ENCODE measurements at places on chromosomes 3 and 15.

DNA sequence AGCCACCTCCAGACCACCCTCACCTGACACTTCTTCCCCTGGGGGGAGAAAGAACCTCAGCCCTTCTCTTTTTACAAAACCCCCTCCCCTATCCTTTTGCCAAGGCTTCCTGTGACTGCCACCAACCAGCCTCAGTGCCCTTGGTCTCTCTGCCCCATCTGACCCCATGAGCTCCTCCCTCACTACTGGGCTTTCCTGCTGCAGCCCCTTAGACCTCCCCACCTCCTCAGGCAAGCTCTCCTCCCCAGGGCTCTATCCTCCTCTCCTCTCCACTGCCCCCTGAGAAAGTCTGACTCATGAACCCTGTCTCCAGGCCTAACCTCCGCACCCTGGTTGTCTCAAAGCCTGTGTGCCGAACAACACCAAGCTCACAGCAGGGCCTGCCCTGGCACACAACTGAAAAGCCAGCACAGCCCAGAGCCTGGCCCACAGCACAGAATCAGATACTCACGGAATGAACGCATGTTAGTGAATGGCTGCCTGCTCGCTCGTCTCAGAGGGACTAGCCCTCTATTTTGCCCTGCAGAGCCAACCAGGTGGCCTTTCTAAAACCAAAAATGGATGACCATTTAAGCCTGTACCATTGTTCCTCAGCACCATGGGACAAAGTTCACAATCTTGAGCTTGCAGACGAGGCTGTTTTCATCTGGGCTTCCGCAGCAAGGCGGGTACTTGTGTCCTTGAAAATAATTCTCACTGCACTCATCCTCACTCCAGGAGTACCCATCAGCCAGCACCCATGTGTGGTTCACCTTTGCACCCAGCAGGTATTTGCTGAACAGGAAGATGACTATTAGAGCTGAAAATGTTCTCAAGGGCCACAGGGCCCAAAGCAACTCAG lies 1.7 kb downstream of the CHDH start:
- H3K36me3 ChIP-seq: peaks cover 5% of the 10 kb centered on the region
- peak overlapping the region; percentile 63 for H3K27ac ChIP-seq
- DNase-seq: no peak
- H3K4me3 ChIP-seq: peak overlapping the region; percentile 70
- peaks cover 60% of the 10 kb centered on the region for H3K27me3 ChIP-seq

DNA sequence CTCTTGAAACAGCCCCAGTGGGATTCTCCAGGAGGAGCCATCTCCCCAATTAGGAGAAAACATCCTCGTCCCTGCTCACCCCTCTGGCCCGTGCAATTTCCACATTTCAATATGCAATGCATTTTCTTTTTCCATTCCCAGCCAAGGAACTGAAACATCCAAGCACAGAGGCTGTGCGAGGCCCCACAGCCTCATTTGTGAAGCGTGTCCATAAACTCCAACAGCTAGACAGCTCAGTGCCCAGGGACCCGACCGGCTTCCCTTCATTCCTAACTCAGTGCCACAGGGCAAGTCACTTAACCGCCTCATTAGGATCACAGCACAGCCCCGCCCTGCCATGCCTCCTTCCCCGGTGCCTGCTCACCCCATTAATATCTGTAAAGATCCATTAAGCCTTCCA lies 204.2 kb upstream of the IGF1R start:
- no peaks in the 10 kb centered on the region for H3K36me3 ChIP-seq
- H3K4me1 ChIP-seq: no peaks in the 10 kb centered on the region
- peaks cover 45% of the 10 kb centered on the region for H3K27me3 ChIP-seq
- no peak overlapping the region for H3K27ac ChIP-seq

DNA sequence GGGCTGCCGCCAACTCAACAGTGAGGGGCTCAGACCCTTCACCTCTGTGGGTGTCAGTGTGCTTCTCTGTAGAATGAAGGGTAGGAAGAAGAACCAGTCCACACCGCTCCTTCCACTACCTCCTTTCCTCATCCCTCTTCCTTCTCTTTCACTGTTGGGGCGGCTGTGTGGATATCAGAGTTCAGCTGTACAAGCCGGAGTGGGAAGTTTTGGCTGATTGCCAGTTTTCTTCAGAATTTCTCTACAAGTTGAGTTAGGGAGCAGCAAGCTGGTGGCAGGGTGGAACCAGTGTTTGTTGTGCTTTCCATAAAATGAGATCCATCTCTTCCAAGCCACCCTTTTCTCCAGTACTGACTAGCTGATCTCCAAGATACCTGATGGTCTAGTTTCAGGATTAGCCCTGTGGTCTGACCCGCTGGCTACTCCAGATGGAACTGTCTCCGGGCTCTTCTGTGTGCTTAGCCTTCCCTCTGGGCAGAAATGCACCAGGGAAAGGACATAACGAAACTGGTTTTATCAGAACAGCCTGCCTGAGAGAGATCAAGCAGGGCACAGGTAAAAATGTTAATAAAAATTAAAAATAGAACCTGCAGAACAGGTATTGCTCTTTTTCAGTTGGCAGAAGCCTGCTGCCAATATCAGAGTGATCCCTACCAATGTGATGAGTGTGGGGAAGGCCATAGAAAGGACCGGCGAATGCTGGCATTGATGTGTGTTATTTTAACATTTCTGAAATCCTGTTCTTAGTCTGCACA lies 169.9 kb upstream of the TSC22D2 start:
- no peaks in the 10 kb centered on the region for H3K36me3 ChIP-seq
- H3K4me3 ChIP-seq: no peak overlapping the region
- H3K27ac ChIP-seq: no peak overlapping the region
- DNase-seq: no peak
- H3K27me3 ChIP-seq: peaks cover 11% of the 10 kb centered on the region

GRCh38 chr3:162670181-162670580 lies 1173.6 kb downstream of the OTOL1 start:
- no peak overlapping the region for H3K4me3 ChIP-seq
- H3K4me1 ChIP-seq: no peaks in the 10 kb centered on the region
- no peaks in the 10 kb centered on the region for H3K27me3 ChIP-seq
- no peaks in the 10 kb centered on the region for H3K36me3 ChIP-seq

DNA sequence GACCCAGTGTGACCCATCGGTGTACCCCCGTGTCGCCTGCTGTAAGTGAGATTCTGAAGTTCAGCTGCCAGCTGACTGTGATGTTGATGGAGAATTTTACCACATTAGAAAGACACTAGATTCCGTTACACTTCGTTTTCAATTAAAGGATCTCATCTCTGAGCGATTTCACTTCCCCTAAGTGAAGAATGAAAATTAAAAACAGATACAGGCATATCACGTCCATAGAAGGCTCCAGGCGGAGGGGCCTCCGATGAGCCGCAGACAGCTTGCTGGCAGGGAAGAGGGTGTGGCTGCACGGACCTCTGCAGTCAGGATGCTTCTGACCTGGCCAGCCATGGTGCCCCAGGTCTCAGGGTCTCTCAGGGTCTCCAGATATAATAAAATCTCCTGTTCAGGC lies 6.6 kb upstream of the CPN2 start:
- peaks cover 2% of the 10 kb centered on the region for H3K36me3 ChIP-seq
- H3K4me3 ChIP-seq: no peak overlapping the region
- H3K27ac ChIP-seq: no peak overlapping the region
- H3K27me3 ChIP-seq: peaks cover 45% of the 10 kb centered on the region
- DNase-seq: no peak

GRCh38 chr3:180457225-180457624 lies 144.7 kb upstream of the TTC14 start:
- no peaks in the 10 kb centered on the region for H3K36me3 ChIP-seq
- no peak overlapping the region for H3K27ac ChIP-seq
- H3K4me1 ChIP-seq: no peaks in the 10 kb centered on the region

DNA sequence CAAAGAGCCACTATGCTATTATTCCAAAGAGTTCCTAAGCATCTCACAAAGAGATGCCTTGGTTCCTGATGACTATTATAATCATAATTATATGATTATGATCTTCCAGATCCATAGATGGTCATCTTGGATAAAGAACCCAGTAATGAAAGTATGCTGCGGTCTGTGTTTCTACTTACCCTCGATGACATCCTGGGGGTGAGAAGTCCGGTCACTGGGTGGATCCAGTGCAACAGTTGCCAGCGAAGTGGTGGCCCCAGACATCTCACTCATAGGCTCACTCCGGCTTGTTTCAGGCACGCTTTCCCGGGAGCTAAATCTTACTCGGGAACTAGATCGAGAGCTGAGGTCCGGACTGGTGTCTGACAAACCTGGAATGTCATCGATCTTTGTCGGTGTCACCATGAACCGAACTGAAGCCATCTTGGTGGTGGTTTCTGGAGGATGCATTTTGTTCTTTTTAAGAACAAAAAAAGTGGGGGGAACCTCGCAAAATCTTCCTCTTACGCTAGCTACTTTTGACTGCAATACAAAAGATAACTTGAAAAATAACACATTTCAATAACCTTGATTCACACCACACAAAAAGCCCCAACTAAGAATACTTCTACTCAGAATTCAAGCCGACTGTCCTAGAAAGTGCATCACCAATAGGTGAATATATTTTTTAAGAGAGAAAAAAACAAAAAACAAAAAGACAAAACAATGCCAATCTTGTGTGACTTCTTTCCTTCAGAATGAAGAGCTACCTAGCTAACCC lies 1.2 kb downstream of the SLC12A6 start:
- H3K27ac ChIP-seq: peak overlapping the region; percentile 97
- no peaks in the 10 kb centered on the region for H3K27me3 ChIP-seq

DNA sequence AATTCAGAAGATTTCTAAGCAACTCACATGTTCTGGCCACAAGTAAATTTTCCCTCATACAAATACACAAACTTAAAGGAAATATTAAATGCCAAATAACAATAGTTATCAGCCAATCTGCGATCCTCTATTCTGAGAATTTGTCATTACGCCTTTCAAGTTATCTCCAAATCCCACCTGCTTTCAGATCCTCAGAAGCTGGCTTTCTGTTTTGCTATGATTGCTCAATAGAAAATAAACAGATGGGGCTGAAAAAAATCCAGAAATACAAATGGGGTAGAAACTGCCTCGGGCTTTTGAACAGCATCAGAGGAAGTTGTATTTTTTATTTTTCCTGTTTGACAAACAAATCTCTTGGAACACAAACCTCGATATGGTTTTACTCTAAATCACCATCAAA lies 74.0 kb upstream of the CNTN4 start:
- no peaks in the 10 kb centered on the region for H3K4me1 ChIP-seq
- no peak overlapping the region for H3K27ac ChIP-seq
- DNase-seq: no peak
- no peaks in the 10 kb centered on the region for H3K27me3 ChIP-seq

All from T-helper 17 cell (primary cell).